NCI-H774 (cell line): ENCODE measurements at places on chromosomes 2 and 18.

DNA sequence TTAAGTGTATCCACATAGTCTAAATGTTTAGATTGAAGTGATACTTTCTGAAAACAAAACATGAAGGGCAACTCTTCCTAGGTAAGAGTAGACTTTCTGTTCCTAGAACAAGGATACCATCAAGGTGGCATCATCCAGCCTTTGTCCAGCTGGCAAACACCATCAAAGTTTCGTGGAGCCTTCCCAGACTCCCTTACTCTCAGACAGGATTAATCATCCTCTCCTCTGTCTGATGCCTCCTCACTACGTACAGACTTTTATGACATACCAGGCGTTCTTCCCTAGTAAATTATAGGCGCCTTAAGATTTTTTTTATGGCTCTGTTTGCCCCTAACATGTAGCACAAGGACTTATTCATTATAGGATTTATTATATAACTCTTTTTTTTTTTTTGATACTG, 29.4 kb upstream of the ASNSD1 start:
- no peak for DNase-seq

GRCh38 chr2:55301277-55301676, 32.2 kb upstream of the MTIF2 start:
- no peak for DNase-seq

- no peak for DNase-seq
Observed at GRCh38 chr2:130825231-130825965, 11.3 kb upstream of the ARHGEF4 start.

GRCh38 chr2:157876786-157877138, 632 bp upstream of the ACVR1 start:
- DNase-seq = no peak

DNA sequence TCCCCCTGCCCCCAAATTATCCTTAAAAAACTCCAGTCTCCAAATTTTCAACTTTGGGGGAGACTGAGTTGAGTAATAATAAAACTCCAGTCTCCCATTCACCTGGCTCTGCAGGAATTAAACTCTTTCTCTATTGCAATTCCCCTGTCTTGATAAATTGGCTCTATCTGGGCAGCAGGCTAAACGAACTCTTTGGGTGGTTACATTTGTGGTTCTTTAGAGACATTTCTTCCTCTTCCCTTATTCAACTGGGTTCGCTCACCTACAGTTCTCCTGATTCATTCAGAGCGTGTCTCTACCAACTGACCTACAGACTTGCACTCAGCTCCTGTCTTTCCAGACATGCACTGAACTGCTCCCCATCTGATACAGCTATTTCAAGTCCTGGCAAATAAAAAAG, 17.1 kb upstream of the SOCS6 start:
- no peak for DNase-seq
